ENCODE measurements at places on chromosomes 1 and 21.
A peak's percentile ranks its signal among the peaks of the same experiment; 100 is the strongest.

- DNase-seq, result no peak
Observed at GRCh38 chr1:27217401-27217800, 17.0 kb upstream of the WDTC1 start.

GRCh38 chr21:33898586-33898985, 17.0 kb downstream of the ATP5PO start:
- DNase-seq, result no peak

GRCh38 chr21:15004721-15005370, 60.0 kb downstream of the NRIP1 start:
- DNase-seq, result no peak

DNA sequence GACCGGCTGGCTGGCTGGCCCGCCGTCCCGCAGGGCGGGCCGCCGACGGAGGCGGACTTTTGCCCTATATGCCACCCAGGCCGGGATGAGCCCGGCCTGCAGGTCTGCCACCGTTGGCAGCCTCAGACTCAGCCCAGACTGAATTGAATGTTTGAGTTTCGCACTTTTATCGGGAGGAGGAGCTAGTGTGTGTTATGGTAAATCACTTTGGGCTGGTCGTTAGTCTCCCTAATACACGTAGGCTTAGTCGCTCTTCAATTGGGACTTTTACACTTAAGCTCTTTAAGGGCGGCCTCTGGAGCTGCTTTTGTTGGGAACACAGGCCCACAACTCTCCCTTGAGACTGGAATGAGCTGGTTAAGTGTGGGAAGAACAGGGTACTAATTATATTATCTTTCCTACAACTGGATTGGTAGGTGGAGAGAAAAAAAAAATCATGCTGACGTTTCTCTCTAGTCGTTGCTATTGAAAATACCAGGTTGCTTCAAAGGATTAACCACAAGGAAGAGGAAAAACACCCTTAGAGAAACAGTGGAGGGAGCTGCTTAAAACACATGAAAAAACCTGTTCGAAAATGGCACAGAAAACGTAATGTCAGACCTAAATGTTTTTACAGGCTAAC, 1.4 kb upstream of the IRF2BP2 start:
- DNase-seq, result peak; percentile 95

- DNase-seq, result no peak
Observed at GRCh38 chr1:153831026-153831425, 55.8 kb downstream of the SLC27A3 start.

- DNase-seq, result no peak
Observed at GRCh38 chr1:108051631-108052377, 86.8 kb upstream of the VAV3 start.

GRCh38 chr1:154344977-154345837, 19.9 kb downstream of the ATP8B2 start:
- peak; percentile 78 for DNase-seq

DNA sequence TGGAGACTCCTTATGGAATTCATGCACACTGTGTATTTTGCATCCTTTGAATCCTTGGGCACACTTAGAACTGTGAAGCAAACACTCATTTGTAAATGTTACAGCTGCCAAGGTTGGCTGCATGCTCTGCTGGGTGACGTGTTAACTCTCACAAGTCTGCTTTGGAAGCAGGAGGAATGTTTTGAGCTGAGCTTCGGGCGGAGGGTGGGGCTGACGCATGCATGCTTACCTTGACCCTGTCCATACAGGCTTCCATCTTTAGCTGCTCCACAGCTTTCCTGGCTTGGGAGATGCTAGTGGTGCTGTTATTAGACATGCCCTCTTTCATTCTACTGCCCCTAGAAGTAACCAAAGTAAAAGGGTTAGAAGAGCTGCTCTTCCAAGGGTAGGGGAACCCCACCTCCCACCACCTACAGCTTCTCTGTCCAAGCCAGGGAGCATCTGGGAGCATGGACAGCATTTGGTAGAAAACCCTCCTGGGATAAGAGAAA, 66.0 kb downstream of the GNG4 start:
- DNase-seq, result no peak

DNA sequence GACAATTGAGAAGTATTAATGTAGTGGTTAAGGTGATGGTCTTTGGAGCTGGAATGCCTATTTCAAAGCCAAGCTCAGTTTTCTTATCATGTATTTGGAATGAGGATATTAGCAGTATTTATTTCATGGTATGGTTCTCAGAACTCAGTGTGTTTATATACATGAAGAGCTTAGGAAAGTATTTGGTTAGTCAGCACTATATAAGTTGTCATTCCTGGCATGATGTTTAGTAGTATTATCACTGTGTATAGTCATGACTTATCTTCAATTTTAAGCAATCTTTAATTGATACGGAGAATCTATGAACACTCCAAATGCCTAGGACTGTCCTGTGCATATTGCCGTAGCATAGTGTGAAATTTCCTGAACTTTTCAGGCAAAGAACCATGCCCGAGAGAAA, 501.9 kb upstream of the USP24 start:
- no peak for DNase-seq

DNA sequence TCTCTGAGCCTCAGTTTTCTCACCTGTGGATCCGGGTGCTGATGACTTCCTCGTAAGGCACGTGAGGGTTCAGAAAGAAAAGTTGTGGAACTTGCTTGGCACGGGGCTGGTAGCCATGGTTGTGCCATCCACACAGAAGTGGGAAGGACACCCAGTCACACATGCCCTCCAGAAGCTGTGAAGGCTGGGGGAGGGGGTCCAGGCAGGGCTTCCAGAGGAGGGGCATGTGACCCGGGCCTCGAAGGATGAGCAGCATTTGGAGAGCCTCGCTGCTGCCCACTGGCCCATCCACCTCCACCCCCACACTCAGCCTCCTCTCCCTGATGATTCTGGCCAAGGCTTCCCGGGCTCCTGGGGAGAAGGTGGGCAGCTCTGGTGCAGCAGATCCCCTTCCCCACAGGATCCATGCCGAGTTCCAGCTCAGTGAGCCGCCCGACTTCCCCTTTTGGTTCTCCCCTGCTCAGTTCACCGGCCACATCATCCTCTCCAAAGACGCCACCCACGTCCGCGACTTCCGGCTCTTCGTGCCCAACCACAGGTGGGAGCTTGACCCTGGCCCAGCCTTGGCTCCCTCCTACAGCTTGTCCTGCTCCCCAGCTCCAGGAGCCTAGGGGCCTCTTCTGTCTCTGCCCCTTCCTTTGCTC, 9.4 kb downstream of the SELENON start:
- DNase-seq, result peak; percentile 60

GRCh38 chr21:36654796-36655325, 44.1 kb upstream of the SIM2 start:
- DNase-seq, result no peak

DNA sequence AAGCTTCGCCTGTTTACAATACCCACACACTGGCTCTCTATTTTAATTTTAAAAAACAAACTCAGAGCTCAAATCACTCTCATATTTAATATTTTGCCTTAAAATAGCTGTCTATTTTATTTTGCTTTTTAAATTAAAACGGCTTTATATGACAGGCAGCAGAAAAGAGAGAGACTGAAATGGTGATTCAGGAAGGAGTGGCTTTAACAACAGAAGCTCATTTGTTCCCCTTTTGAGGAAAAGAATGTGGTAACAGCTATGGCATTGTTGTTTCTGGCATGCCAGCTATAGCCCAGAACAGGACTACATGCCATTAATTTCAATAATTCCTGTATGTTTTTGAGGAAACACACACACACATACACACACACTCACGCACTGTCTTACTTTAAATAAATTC, 234.2 kb upstream of the PTBP2 start:
- DNase-seq, result no peak

GRCh38 chr1:147214325-147214724, 10.8 kb downstream of the FMO5 start:
- peak; percentile 38 for DNase-seq

- no peak for DNase-seq
Observed at GRCh38 chr1:27153549-27153886, 1.4 kb downstream of the SLC9A1 start.

DNA sequence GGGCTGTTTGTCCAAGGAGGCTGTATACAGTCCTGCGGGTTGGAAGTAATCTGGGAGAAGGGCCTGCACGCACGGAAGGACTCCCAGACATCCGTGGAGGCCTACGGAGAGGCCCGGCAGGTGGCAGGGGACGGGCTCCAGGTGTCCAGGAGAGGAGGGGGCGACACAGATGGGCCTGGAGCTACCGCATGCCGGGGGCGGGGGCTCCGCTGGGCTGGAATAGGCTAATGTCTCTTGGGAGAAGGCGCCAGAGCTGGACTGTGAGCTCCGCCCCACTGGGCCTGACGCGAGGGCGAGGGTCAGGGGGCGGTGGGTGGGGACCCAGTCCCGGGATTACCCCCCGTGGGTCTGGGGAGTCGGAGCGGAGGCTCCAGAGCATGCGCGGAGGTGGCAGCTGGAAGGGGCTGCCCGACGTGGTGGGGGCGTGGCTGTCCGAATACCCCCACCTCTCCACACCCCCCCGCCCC, 659 bp downstream of the AGO1 start:
- peak; percentile 64 for DNase-seq

GRCh38 chr1:6241887-6242740, 1.9 kb upstream of the HES3 start:
- DNase-seq, result no peak

DNA sequence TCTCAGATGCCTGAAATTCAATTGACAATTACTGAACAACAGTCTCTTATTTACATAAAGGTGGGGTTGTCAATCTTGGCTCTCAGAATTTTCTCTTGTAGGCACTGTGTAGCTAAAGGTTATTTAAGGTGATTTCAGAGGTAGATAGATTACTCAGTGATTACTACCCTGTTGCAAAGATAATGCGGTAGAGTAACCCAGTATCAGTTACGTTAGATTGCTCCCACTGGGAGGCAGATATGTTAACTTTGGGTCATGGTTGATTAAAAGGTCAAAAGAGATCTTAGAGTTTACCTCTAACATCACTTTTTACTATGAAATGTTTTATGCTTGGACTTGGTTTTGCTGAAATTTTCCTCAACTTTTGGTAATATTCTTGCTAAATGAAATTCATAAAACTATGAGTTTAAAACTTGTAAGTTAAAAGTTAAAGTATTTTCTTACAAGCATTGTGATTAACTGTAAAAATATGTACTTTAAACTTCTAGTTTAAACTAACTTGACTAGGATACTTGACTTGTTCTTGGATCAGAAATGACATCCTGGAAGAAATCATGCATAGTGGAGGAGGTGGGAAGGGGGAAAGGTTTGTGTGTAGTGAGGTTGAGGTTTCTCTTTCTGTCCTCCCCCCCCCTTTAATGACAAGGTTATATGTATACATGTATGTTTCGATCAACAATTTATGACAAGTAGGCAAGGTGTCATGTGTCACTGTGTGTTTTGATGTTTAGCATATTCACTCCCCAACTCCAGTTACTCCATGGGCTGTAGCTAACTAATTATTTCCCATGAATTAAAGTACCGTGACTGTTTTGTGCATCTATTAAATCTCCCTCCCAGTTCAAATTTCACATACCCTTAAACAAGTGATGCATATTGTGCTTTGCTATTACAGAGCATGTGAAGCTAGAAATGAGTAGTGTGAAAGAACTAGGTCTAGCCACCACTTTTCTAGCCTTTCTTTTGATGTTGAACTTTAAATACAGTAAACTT, 2.9 kb downstream of the LAMC1 start:
- no peak for DNase-seq

GRCh38 chr1:245153081-245153551, 1.7 kb upstream of the KIF26B start:
- peak; percentile 89 for DNase-seq

- peak; percentile 37 for DNase-seq
Observed at GRCh38 chr1:226872437-226872836, 2.0 kb downstream of the PSEN2 start.

DNA sequence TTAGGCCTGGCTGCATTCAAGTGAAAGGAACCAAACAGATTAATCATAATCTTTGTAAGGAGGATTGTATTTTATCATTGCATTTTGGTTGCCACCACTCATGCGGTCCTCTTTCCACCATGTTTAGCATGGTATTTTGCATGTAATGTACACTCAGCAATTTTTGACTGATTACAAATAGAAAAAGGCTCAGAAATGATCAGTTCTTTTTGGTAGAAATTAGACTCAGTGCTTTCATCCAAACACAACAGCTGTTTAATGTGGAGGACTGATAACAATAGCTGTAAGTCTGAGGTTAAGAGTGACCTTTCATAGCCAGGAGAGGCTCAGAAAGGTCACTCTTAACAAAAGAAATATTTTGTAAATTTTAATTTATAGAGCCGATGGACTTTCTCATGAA, 25.3 kb upstream of the DPH5 start:
- DNase-seq, result peak; percentile 42

- no peak for DNase-seq
Observed at GRCh38 chr1:59543211-59543668, 246.3 kb downstream of the FGGY start.

- DNase-seq, result no peak
Observed at GRCh38 chr1:155892796-155893195, 18.4 kb downstream of the RIT1 start.

GRCh38 chr21:39125752-39126485, 57.3 kb downstream of the PSMG1 start:
- peak; percentile 93 for DNase-seq

All from hematopoietic multipotent progenitor cell treated with erythropoietin and hydrocortisone succinate and interleukin-3 and kit ligand, for 4 days (in vitro differentiated cells).